GM12865 (cell line): ENCODE measurements at places on chromosomes 1 and 21.

- DNase-seq: peak; percentile 40
Measured at GRCh38 chr1:184822267-184822666, 67.6 kb upstream of the EDEM3 start.

DNA sequence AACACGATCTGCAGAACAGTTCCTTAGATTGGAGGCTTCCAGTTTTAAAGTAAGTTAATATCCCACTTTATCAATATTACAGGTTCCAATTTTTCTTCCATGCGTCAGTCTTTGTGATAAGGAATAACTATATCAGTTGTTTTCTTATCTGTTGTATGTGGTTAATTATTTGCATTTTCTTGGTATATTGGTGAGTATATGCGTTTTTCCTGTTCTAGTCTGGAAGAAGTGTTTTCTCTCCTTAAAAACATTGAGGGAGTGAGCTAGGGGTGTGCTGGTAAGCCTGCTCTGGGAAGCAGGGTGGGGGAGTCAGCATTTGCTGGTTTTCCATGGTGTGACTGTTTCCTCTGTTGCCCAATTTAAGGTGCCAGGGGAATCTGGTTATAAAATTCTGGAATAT, 50.2 kb upstream of the KIF1B start:
- DNase-seq: no peak

DNA sequence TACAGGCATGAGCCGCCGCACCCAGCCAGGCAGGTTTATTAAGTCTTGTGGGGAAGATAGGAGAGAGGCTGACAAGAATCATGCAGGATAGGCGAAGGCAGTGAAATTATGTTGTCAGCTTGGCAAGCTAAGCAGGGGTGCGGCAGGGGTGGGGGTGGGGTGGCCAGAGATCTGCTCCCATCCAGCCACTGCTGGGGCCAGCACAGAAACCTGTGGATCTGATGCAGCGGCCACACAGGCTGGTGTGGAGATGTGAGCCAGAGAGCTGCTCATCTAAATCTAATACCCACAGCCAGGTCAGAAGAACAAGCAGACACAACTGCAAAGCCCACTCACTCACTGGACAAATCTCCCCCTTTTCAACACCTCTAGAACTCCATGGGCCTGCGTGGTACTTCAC, 68.7 kb downstream of the KCTD3 start:
- DNase-seq: no peak

DNA sequence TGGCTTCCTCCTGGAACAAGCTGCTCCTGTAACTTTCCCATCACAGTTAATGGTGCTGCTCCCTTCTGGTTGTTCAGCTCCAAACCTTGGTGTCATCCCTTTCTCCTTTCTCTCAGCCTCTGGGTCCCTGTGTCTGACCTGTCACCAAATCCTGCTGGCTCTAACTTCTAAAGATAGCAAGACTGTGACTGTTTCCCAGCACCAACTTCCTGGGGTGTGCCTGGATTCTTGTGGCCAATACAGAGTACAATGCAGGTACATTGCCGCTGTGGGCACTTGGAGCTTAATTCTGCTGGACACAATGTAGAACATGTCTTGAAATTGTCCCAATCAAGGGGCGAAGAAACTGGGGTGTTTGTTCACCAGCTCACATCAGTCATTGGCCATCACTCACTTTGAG, 156.7 kb upstream of the CSF3R start:
- no peak for DNase-seq

DNA sequence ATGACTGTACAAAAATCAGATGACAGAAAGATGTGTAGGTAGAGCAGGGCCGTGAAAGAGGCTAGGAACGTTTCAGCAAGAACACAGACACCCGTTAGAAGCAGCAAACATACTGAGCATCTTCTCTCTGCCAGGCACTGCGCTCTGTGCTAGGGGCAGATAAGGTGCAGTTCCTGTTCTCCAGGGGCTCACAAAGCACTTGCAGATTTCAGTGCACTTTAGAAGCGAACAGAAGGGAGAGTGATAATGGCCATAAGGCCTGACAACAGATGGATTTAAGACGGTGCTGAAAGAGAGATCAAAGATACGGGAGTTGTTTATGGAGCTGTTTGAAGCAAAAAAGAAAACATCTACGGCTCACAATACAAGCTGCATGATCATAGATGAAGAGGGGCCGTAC, 200.3 kb upstream of the FOXD3 start:
- no peak for DNase-seq

- no peak for DNase-seq
Measured at GRCh38 chr1:41108696-41109275, 87.3 kb upstream of the SLFNL1 start.

GRCh38 chr1:175842550-175842949, 99.2 kb upstream of the TNR start:
- no peak for DNase-seq

DNA sequence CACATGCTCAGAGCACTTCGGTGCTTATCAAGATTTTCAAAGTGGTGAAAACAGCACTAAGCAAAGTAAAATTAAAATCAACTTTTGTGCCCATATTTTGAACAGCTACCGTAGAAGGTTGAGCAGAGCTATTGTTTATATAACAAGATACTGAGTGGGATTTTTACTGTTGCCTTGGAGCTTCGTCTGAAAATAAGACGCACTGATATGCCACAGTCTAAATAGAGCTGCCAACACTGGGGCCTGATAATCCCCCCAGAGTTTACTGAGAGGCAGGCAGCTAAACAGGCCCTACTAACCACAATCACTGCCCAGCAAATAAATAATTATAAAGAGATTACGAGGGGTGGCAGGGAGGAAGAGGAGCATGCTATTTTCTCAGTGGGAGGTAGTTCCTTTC, 650 bp upstream of the CCDC190 start:
- DNase-seq: no peak

DNA sequence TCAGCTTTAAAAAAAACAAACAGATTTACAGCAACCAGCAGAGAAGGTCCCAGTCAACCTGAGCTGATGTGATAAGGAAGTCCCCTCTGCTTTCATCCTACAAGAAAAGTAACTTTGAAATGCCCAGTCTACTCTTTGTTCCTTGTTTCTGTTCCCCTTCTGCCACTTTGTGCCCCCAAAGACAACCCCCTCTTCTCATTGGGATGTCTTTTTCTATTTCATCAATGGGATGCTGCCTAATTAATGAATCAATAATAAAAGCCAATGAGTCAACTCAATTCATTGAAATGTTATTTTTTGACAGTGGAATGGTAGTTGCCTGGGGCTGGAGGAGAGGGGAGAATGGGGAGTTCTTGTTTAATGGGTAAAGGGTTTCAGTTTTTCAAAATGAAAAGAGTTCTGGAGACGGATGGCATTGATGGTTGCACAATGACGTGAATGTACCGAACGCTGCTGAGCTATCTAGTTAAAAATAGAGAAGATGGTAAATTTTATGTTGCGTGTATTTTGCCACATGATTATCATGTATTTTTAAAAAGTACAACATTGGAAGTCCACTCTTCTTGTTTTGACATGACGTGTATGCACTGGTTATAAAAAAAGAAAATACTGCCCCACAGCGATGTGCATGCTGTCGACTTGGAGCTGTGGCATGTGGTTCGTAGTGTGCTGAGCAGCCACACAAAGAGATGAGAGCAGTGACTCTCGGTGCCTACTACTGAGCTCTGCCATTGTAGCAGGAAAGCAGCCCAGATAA, 22.4 kb upstream of the PADI2 start:
- DNase-seq: peak; percentile 80

- peak; percentile 87 for DNase-seq
Measured at GRCh38 chr21:37631319-37632117, 264.9 kb downstream of the DYRK1A start.

GRCh38 chr1:150550222-150551050, 1.2 kb downstream of the ADAMTSL4 start:
- DNase-seq: no peak

GRCh38 chr1:202462342-202463076, 114.0 kb downstream of the PPP1R12B start:
- DNase-seq: no peak

- no peak for DNase-seq
Measured at GRCh38 chr21:36738489-36739126, 39.7 kb downstream of the SIM2 start.

DNA sequence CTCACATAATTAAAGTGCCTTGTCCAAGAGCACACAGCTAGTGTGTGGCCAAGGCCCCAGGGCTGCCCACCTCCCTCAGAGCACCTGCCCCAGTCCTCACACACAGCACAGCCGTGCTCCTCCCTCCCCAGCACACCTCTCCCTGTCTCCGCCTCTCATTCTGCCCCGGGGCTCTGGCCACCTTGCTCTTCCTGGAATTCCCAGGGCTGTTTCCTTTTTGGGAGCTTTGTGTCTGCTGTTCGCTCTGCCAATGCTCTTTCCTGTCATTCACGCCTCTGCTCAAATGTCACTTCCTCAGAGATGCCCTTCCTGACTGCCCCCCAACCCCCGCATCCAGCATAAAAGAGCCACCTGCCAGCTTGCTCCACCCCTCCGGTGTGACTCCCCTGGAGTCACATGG, 13.3 kb downstream of the SLC6A17 start:
- no peak for DNase-seq

- DNase-seq: no peak
Measured at GRCh38 chr1:207649210-207649753, 4.3 kb downstream of the CR1L start.

DNA sequence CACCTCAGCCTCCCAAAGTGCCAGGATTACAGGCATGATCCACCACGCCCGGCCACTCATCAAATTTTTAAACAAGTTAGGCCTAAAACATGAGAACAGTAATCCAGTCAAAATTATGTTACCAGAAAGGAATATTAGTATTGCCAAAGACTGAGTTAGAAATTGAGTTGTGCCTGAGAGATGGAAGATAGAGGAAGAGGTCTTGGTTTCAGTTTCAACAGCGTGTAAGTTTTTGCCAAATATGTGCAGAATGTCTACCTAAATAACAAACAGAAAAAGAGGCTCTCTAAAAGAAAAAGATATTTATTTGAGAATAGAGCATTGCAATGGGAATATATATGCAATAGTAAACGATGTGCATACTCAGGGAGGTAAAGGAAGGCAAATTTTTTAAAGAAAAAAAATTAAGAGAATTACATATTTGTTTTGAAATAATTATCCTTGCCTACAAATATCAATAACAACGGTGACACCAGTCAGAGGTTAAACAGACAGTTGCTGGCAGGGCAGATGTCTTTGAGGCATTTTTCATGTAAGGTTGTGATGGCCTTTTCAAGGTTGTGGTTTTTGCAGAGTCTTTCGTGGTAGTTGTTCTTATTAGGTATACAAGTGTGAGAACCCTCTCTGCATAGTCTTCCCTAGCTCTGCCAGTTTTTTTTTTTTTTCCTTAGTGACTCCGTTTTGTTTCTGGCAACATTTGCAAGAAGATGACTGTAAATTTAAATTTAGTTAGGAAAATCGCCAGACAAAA, 2.2 kb upstream of the CD1B start:
- DNase-seq: no peak

GRCh38 chr1:181100934-181101333, 12.4 kb downstream of the IER5 start:
- no peak for DNase-seq

DNA sequence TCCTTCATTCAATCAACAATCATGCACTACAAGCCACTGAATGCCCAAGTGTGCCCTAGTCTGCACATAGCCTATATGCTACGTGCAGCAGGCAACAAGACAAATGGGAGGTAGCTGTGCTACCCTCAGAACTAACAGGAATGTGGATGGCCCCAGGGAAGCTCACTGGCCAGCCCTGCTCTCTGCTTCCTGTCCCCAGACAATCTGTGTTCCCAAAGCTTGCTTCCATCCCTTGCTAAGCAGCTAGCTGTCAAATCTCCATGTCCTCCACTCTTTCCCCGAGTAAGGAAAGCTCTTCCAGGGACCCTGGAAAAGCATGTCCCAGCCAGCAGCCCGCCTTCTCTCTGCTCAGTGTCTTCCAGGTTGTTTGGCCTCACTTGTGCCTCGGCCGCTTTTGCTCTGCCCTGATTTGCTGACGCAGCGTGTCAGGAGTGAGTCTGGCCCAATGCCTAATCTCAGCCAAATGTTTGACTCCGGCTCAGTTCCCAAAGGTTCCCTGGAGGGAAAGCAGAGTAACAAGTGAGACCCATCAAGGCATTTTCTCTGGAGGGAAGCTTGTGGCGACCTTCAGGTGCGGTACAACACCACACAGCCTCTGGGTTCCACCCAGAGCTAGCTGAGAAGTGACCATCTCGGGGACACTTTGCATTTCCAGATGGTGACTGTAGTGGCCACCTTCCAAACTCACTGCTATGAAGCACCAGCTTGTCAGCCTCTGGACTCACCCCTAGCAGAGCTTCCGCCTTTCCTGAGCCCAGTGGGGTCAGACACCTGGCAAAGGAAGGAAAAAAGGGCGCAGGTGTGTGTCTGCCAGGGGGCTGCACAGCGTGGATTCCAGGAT, 243.4 kb downstream of the RHOU start:
- DNase-seq: no peak

GRCh38 chr1:56450004-56450666, 129.2 kb downstream of the PLPP3 start:
- DNase-seq: no peak

DNA sequence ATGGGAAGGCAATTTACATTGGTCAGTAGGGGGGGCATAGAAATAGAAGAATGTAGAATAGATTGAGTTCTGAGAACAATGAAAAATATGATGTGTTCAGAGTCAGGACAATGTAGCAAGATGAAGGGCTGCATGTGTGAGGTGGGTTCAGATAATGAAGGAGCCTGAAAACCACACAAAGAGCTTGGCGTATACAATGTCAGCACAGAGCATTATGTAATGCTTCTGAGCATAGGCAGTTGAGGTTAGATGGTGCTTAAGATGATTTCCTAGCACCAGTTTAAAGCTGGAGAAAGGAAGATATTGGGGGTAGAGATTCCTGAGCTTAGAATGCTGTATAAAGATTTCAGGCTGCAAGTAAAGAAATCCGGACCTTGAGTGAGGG, 202.0 kb upstream of the SNX7 start:
- DNase-seq: no peak

- DNase-seq: no peak
Measured at GRCh38 chr1:7922301-7922700, 18.3 kb downstream of the TNFRSF9 start.

DNA sequence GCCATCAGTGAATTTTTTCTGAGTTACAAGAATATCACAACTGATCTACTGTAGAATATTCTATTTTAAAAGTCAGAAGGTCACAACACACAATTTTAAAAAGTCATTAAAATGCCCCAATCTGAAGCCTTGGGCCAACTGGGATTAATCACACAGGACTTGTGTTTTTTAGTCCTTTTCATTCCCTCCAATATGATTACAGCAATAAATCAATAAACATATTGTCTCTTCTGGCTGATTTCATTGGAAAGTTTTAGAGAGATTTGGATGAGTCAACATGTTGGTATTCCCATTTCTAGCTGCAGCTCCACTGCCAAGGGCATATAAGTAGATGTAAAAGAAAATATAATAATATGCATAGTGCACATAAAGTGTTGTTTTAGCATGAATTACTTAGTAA, 85.8 kb downstream of the NIBAN1 start:
- DNase-seq: no peak

GRCh38 chr1:48039088-48040054, 42.2 kb upstream of the TRABD2B start:
- peak; percentile 16 for DNase-seq

GRCh38 chr1:170716835-170717429, 53.0 kb downstream of the PRRX1 start:
- no peak for DNase-seq

DNA sequence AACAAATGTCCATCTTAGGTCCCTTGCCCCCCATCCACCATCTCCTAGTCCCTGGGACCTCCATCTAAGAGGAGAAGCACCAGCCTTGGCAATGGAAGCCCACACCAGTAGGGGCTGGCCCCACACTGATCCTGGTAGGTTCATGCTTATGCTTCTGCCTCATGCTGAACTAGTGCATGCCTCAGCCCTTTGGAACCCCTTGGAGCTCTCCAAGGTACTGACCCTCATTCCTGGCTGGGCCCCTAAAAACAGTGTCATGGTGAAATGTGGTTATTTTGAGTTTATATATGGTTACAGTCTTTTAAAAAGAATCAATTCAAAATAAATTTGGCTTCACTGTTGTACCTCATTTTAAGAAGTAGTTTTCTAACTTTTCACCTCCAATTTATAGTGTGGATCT, 108.3 kb downstream of the HIVEP3 start:
- DNase-seq: peak; percentile 63
